ENCODE measurements at places on chromosomes 3 and 15.
A peak's percentile ranks its signal among the peaks of the same experiment; 100 is the strongest.

GRCh38 chr3:116028157-116028556 lies 404.8 kb downstream of the GAP43 start:
- no peak for DNase-seq

DNA sequence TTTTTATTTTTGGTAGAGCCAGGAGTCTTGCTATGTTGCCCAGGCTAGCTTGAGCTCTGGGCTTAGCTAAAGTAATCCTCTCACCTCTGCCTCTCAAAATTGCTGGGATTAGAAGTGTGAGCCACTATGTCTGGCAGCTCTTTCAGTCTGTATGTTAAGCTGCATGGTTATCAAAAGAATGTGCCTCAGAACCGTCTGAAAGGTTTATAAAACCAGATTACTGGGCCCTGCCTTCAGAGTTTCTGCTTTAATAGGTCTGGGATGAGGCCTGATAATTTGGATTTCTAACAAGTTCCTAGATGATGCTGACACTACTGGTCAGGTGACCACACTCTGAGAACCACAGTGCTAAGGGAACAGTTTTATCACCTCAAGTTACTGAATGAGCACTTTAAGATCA lies 34.6 kb downstream of the SENP5 start:
- DNase-seq: no peak

GRCh38 chr3:71447803-71448202 lies 135.7 kb downstream of the FOXP1 start:
- DNase-seq: no peak

DNA sequence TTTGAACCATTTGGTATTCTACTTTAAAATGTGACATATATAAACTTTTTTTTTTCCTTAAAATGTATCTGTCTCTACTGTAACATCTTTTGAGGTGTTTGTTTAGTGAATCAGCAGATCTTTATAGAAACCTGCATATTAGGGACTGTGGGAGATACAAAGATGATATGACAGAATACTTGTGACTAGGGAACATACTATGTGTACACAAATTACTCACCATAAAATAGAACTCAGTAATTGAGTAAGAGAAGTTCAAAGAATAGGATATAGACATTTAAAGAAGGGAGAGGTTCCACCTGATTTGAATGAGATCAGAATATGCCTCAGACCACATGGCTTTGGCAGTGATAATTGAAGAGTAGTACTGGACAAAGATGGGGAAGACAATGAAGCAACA lies 47.9 kb downstream of the ATP2C1 start:
- no peak for DNase-seq

- no peak for DNase-seq
Observed at GRCh38 chr3:71225002-71225684, 358.4 kb downstream of the FOXP1 start.

- no peak for DNase-seq
Observed at GRCh38 chr3:133575086-133575485, 1.6 kb downstream of the CDV3 start.

- DNase-seq: no peak
Observed at GRCh38 chr3:10912786-10913185, 79.8 kb upstream of the SLC6A1 start.

DNA sequence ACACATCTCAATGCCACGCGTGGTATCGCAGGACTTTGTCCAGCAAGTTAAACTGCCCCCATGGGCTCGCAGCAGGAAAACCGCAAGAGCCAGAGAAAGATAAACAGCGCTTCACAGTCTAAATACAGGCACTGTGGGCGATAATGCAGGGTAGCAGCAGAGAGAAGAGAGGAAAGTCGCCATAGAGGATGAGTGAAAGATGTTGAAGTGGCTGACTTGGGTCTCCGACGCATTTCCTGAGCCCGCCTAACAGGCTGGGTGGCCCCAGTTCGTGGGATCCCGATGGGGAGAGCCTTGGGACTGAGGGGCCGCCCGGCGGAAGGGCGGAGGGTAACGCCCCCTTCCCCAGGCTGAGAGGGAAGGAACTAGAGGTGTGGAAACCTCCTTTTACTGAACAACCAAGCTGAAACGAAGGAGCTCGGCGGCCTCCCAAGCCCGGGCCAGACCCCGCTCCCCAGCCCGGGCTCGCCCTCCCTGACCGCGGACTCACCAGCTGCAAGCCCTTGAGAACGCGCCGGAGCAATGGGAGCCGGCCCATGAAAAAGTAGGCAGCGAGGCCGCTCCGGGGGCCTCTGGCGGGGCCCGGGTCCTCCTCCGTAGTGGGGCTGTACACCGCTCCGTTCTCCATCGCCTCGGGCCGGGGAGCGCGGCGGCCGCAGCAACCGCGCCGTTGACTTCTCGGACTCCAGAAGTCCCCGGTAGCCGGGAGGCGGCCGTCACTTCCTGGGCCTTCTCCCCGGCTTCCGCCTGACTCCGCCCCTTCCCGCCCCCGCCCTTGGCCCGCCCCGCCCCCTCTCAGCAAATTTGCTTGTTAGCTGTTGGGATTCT lies at the start of gene CMTM6:
Gene CMTM6 (minus strand): TSS at position 735 of the 828 bp plus-strand sequence. CDS start 107 bp downstream, at position 628.
- peak; percentile 94 for DNase-seq

GRCh38 chr3:187987924-187988323 lies 166.0 kb upstream of the LPP start:
- DNase-seq: no peak

DNA sequence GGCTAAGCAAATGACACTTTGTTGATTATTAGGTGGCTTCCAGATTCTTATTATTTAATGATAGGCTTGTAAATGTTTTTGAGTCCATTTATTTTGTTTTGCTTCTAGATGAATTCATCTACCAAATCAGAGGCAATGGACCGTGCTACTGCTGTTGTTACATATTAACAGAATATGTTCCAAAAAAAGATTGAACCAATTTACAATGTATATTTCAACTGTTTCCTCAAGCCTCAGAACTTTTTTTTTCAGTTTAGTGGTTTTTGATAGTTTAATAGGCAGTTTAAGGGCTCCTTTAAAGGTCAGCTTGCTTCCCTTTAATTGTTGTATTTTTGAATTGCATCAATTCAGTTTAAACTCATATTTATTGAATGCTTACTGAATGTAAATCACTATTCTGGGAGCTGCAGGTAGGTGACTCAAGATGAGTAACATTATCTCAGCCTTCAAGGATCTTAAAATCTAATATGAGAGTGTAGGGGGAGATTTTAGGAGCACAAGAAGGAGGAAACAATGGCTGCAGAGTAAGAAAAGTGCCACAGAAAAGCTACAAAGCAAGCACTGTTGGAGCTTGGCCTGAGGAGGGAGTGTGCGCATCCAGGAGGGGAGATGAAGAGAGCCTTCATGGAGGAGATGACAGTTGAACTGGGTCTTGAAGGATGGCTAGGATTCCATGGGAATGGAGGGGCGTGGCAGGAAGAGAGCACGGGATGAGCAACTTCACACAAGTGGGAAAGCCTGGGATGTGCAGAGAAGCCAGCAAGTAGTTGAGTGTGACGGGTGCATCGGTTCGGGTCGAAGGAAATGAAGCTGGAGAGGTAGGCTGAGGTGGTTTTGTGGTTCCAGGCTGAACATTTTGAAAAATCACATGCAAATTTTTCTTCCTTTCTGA lies 14.7 kb downstream of the MAP2K1 start:
- no peak for DNase-seq

DNA sequence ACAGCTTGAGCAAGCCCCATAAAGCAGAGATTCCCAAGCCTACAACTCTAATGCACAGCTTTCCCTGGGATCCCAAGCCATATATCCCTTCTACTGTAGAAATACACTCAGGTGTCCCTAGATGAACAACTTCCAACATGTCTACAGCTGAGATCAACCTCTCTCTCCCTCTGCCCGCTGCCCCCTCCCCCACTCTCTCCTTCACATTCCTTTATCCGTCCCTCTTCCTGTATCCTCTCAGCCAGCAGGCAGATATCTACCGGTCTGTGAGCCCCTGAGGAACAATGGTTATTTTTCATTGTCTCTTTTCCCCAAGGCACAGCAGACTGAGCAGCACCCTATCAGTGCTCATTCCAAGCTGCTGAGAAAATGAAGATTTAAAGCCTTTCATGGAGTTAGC lies 138.6 kb downstream of the SUCLG2 start:
- DNase-seq: no peak

DNA sequence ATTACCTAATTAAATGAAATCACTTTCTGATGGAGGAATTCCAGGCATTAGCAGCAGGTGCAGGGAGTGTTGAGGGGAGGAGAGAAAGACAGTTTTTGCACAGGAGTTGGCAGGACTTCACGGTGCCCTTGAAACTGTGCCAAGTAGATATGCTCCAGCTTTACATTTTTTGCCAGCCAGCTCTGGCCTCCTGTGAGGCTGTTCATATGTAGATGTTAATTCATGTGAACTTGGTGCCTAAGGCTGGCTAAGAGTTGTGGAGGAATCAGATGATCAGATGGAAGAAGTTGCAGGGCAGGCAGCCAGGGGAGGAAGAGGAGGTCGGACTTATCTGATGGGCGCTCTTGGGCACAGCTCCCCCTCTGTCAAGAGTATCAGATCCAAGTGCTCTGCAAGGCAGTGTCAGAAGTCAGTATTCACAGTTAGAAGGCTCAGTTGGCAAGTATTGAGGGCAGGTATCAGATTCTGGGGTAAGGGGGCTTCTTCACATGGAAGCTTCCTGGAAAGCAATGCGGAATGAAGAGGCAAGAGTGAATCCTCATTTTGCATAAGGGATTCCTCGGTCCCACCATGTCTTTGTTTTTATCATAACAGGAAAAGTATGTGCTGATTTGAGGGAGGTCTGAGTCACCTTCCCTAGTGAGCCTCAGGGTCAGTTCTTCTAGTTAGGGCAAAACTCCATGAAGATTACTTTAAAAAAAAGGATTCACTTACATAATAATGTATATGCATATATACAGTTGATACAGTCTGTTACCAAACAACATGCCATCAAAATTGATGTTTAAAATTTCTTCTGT lies 172.6 kb upstream of the UMPS start:
- no peak for DNase-seq

GRCh38 chr3:143258692-143259091 lies 139.1 kb downstream of the CHST2 start:
- no peak for DNase-seq

DNA sequence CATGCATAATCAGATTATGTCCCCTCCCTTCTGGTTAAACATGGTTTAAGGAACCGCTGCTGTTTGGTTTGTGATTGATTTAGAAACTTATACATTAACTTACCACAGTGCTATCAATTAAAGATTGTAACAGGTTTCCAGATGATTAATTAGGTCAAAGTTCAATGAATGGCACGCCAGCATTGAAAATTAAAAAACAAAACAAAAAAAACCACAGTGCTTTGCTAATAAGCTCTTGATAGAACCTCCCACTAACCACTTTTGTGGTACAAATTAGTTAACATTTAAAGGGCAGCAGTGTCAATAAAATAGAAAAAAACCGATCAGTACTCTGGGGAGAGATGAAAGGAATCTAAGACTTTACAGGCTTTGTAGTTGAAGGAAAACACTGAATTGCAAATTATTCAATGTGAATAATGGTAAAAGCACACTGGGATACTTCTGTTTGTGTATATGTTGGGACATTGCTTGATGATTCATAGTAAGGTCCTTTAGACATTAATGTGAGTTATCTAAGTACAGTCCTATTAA lies 7.6 kb upstream of the C3orf38 start:
- no peak for DNase-seq

DNA sequence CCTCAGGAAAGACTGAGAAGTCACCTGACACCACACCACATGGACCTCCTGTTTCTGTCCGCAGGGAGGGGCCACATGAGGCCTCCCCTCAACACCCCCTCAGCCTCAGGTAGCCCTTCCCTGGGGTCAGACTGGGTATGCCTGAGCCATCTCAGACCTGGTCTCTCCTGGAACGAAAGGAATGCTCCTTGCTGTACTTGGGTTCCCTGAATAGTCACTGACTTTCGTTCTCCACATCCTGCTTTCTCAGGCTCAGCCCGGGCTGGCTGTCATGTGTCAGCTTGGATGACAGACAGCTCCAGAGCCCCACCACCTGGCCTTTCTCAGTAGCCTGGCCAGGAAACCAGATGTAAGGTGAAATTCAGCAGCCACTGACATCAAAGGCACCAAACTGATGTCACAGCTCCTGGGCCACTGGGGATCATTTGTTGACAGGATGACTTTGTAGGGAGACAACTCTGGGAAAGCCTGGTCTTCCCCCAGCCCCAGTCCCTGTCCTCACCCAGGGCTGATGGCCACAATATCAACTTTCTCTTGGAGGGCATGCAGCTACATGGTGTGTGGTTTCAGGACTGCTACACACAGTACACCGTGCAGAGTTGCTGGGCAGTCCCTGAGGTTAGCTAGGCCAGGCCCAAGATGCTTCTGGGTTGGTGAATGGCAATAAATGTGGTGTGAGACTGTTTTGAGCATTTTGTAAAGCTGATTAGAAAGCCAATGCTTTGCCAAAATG lies 141.4 kb upstream of the MRPS22 start:
- no peak for DNase-seq

DNA sequence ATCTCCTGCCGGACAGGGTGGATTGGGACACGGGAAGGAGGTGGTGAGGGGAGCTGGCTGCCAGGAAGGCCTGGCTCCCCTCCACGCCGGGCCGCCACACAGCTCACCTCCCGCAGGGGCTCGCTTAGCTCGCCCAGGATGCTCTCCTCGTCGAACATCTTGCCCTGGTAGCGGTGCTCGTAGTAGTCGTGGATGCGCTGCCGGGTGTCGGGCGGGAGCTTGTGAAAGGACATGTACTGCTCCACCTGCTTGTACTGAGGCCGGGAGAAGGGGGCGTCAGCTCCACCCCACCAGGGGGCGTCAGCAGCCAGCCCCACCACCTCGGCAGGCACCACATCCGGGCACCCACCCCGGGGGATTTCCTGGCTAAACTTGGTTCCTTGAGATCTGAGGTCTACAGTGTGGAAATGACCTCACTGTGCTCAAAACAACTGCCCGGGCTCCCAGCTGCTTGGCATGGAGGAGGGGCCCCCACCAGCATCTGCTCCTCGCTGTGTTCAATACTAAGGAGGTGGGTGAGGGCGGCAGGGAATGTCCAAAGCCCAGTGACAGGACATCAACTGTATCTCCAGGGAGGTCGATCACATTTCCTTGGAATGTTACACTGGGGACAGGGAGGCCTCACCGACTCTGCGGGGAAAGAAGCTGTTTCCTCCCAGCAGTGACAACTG lies 43.4 kb downstream of the HCN4 start:
- DNase-seq: no peak

- DNase-seq: no peak
Observed at GRCh38 chr3:37173806-37174205, 576 bp downstream of the LRRFIP2 start.

DNA sequence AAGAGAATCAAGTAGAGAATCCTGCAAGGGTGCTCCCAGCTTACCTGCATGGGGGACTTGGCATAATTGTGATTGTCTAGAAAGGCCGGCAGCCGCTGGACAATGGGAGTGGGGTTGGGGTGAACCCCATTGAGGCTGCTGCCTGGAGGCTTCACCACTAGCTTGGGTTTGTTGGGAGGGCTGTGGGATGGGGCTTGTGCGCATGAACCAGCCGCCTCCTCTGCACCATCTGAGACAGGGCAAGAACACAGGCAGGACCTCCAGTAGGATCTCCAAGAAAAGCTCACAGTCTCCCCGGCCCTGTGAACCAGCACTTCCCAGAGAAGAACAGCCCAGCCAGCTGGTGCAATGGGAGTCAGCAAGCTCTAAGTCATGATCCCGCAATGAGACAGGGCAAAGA lies 39.8 kb downstream of the SEMA3G start:
- DNase-seq: no peak
